ENCODE measurements at places on chromosomes 5 and 9.

DNA sequence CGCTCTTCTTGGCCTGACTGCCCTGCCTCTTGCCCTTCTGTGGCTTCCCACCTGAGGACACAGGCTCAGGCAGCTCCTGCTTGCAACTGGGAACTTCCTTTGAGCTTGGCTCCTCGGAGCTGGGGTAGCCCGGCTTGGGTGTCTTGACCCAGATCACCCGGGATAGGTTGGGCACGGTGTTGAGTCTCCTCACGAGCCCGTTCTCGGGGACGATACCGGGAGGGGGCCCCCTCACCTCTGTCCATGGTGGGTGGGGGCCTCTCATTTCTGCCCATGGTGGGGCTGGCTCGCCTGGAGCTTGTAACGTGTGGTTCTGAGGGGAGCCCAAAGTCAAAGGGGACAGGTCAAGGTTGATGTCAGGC is 7.8 kb upstream of the DDX41 start:
- peaks cover 23% of the 10 kb centered on the region for H3K4me1 ChIP-seq
- H3K36me3 ChIP-seq: peaks cover 15% of the 10 kb centered on the region
- DNase-seq: no peak
- no peaks in the 10 kb centered on the region for H3K27me3 ChIP-seq

DNA sequence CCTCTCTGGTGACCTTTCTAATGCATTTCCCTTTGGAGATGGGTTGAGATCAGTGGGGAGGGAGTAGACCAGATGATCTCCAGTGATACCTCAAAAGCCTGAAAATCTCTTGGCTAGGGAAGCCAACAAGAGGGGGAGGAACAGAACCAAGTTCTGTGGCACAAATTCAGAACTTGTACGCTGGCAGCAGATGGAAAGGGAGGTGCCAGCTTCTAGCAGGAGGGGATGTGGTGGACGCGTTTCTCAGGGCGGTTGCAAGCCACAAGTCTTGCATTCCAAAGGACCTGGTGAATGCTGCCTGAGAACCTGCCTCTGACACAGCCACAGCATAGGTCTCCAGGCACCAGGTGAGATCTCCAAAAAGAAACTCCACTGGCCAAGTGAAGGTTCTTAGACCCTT is 13.4 kb downstream of the SLIT3 start:
- H3K4me1 ChIP-seq: no peaks in the 10 kb centered on the region
- no peaks in the 10 kb centered on the region for H3K36me3 ChIP-seq
- H3K4me3 ChIP-seq: no peak overlapping the region
- no peak for DNase-seq

DNA sequence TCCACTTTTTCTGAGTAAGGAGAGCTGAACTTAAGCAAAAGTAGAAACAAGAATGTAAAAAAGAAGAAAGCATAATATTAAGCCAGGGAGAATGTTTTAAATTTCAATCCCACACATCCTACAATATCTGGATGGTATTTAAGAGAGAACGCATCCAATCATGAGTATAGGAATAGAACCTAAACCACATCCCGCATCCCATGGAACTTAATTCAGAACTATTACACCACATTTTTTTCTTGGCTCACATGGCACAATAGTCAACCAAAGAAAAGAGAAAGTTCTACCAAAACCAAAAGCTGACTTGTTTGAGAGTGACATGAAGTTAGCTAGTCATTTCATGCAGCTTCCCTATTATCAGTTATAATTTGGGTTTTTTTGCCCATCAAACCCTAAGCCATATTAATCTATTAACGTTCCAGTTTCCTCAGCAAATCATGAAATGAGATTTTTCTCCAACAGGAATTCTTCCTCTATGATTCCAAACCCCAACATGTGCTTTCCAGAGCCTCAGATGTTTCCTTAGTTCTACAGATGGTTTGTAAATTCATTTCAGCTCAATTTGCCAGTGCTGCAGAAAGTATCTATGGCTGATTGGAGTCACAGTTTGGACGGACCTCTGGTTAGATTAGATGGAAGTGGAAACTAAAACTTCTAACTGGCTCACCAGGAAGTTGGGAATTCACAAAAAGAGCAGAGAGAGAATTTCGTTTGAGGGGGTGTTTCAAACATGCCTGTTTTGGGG is 22.5 kb downstream of the ADAMTSL1 start:
- H3K27me3 ChIP-seq: no peaks in the 10 kb centered on the region
- H3K27ac ChIP-seq: no peak overlapping the region
- no peak overlapping the region for H3K4me3 ChIP-seq
- no peak for DNase-seq

GRCh38 chr5:32058101-32058500 is 116.0 kb downstream of the GOLPH3 start:
- no peak for DNase-seq
- no peak overlapping the region for H3K27ac ChIP-seq
- H3K4me1 ChIP-seq: no peaks in the 10 kb centered on the region
- H3K27me3 ChIP-seq: peaks cover 8% of the 10 kb centered on the region

GRCh38 chr9:107386396-107386795 is 103.2 kb downstream of the KLF4 start:
- H3K36me3 ChIP-seq: no peaks in the 10 kb centered on the region
- H3K4me1 ChIP-seq: no peaks in the 10 kb centered on the region
- peaks cover 20% of the 10 kb centered on the region for H3K27me3 ChIP-seq
- no peak overlapping the region for H3K27ac ChIP-seq
- no peak for DNase-seq

DNA sequence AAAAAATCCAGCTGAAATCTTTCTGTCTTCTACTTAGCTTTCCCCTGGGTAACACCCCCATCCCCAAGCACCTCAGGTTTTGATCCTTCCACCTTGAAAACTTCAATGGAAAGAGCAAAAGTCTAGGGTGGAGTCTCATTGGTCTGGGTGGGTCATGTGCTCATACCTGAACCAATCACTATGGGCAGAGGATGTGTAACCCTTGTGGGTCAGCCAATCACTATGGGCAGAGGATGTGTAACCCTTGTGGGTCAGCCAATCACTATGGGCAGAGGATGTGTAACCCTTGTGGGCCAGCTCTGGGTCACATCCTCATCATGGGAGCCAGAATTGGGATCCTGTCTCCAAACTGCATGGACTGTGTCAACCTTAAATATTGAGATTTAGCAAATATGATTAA is 18.5 kb downstream of the NAIF1 start:
- H3K36me3 ChIP-seq: no peaks in the 10 kb centered on the region
- no peak for DNase-seq
- H3K27me3 ChIP-seq: no peaks in the 10 kb centered on the region
- no peak overlapping the region for H3K27ac ChIP-seq
- no peak overlapping the region for H3K4me3 ChIP-seq
- H3K4me1 ChIP-seq: no peaks in the 10 kb centered on the region

GRCh38 chr5:50730841-50731240 is 64.4 kb downstream of the PARP8 start:
- peaks cover 15% of the 10 kb centered on the region for H3K36me3 ChIP-seq
- peaks cover 73% of the 10 kb centered on the region for H3K4me1 ChIP-seq
- no peak overlapping the region for H3K4me3 ChIP-seq
- DNase-seq: no peak
- peak overlapping the region; percentile 3 for H3K27ac ChIP-seq

DNA sequence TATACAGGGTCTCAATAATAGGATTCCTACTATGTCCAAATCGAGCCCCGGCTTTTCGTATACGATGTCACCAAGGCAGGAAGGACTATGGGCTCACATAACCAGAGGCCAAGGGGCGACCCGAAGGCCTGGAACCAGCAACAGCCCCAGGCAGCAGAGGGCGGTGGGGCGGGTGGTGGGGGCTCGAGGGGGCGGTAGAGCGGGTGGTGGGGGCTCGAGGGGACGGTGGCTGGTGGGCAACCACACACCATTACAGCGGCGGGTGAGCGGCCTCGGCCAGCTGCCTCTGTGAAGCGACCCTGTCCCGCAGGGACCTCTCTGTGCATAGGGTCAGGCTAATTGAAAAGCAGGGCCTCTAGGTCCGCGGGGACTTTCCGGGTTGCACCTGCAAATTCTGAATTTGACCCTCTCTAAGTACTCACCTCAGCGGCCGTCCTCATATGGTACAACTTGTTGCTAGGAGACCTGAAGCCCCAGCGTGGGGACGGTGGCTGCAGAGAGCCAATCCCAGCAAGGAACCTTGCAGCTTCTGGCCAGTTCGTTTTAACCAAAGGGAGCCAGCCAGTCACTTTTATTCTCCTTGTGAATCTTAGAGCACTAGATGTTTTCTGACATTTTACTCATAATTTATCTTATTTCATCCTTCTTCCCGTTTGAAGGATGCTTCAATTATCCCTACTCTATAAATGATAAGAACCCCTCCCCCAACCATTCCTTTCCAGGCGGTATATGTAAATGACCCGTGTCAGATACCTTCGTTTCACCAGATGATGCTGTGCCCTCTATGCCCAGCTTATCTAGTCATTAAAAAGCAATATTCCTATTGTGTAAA is at the start of gene NME5:
Gene NME5, minus strand, starts transcription at position 480 of the 832 bp plus-strand sequence. CDS start 648 bp downstream, outside the sequence.
- no peaks in the 10 kb centered on the region for H3K4me1 ChIP-seq
- peaks cover 38% of the 10 kb centered on the region for H3K27me3 ChIP-seq
- no peak for DNase-seq
- H3K27ac ChIP-seq: no peak within 1 kb of the TSS
- peaks cover 2% of the 10 kb centered on the region for H3K36me3 ChIP-seq

DNA sequence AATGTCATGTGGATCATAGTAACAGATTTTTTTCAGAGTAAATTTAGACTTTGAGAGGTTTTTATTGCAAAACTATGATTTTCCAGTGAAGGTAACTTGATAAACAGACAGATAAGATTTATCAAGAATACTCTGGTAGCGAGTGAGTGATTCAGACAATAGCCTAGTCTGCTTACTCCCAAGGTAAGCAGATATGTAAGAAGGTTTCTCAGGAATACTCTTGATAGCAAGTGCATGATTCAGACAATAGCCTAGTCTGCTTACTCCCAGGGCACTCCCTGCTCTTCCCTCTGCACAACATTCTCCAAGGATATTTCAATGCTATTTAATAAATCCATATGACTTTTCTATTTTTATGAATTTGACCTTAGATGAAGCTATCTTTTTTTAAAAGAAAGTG is 1881.5 kb downstream of the EFNA5 start:
- no peak overlapping the region for H3K27ac ChIP-seq
- H3K4me1 ChIP-seq: no peaks in the 10 kb centered on the region
- H3K36me3 ChIP-seq: no peaks in the 10 kb centered on the region

- H3K27ac ChIP-seq: no peak overlapping the region
- no peaks in the 10 kb centered on the region for H3K36me3 ChIP-seq
- DNase-seq: no peak
- H3K4me3 ChIP-seq: no peak overlapping the region
- peaks cover 4% of the 10 kb centered on the region for H3K4me1 ChIP-seq
Observed at GRCh38 chr5:14901462-14902051, 30.0 kb upstream of the ANKH start.

DNA sequence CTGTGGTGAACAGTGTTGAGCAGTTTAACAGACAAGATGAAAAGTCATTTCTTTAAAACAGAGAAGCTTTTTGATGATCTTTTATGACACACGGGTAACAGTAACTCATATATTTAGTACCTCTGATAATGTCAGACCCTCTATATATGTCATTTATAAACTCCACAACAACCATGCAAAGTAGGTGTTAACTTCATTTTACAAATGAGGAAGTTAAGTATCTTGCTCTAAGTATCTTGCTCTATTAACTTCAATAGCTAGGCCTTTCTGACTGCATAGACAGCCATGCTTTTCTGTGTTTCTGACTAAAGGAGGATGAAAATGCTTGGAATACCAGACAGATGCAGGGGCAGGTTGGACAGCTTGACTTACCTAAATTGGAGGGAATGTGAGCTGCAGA is 1.8 kb downstream of the NUDT2 start:
- DNase-seq: no peak
- H3K4me1 ChIP-seq: peaks cover 24% of the 10 kb centered on the region
- peaks cover 18% of the 10 kb centered on the region for H3K36me3 ChIP-seq
- H3K27ac ChIP-seq: no peak overlapping the region
- H3K4me3 ChIP-seq: no peak overlapping the region
- H3K27me3 ChIP-seq: no peaks in the 10 kb centered on the region

- peaks cover 45% of the 10 kb centered on the region for H3K27me3 ChIP-seq
- no peak overlapping the region for H3K27ac ChIP-seq
- H3K36me3 ChIP-seq: peaks cover 7% of the 10 kb centered on the region
- no peak for DNase-seq
- H3K4me3 ChIP-seq: no peak overlapping the region
Observed at GRCh38 chr9:93308676-93309075, 124.7 kb downstream of the WNK2 start.

DNA sequence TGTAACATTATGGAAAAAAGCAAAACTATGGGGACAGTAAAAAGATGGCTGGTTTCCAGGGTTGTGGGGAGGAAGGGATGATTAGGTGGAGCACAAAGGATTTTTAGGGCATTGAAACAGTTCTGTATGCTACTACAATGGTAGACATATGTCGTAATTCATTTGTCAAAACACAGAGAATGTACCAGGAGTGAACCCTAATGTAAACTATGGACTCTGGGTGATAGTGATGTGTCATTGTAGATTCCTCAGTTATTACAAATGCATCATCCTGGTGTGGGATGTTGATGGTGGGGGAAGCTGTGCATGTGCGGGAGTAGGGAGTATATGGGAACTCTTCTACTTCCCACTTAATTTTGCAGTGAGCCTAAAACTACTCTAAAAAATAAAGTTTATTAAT is 135.0 kb upstream of the GABRP start:
- no peak overlapping the region for H3K4me3 ChIP-seq
- peaks cover 7% of the 10 kb centered on the region for H3K27me3 ChIP-seq
- no peaks in the 10 kb centered on the region for H3K36me3 ChIP-seq

- DNase-seq: no peak
- H3K4me1 ChIP-seq: no peaks in the 10 kb centered on the region
- H3K36me3 ChIP-seq: no peaks in the 10 kb centered on the region
- H3K27ac ChIP-seq: no peak overlapping the region
- H3K4me3 ChIP-seq: no peak overlapping the region
Observed at GRCh38 chr9:93750045-93750444, 173.7 kb downstream of the PHF2 start.

DNA sequence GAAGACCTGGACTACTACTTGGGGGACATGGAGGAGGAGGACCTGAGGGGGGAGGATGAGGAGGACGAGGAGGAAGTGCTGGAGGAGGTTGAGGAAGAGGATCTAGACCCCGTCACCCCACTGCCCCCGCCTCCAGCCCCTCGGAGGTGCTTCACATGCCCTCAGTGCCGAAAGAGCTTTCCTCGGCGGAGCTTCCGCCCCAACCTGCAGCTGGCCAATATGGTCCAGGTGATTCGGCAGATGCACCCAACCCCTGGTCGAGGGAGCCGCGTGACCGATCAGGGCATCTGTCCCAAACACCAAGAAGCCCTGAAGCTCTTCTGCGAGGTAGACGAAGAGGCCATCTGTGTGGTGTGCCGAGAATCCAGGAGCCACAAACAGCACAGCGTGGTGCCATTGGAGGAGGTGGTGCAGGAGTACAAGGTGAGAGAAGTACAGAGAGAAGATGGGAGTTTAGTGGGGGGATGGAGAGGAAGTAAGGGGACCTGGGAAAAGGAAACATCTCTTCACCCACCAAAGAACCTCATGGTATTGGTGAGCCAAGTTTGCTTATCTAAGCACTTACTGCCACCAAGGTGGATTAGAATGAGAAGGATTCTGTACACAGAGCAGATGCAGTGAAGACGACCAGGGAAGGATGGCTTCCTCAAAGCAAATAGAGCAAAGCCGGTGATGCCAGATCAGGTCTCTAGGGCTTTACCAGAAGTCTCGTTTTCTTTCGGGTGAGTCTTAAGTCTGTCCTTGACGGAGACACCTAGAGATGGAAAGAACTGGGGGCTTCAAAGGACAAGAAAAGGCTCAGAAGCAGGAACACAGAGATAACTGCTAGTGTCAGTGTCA is 1.5 kb downstream of the TRIM41 start:
- H3K4me1 ChIP-seq: peaks cover 47% of the 10 kb centered on the region
- no peaks in the 10 kb centered on the region for H3K27me3 ChIP-seq
- H3K27ac ChIP-seq: peak overlapping the region; percentile 100
- peak overlapping the region; percentile 86 for H3K4me3 ChIP-seq

Data from effector memory CD8-positive, alpha-beta T cell (primary cell).